Chondrocyte (in vitro differentiated cells): ENCODE measurements at places on chromosomes 3 and 15. TPM values are rescaled to one million over a fixed set of nuclear protein-coding genes. Genes with fewer than 3 reads are reported as not detected.

C3orf22 gene
- not detected in 3 replicates for total RNA-seq

IDH2 gene
- total RNA-seq: 115 to 126 TPM (median 125 TPM) in 3 replicates

PLD1 gene
- total RNA-seq: 14.7 to 17.0 TPM (median 16.4 TPM) in 3 replicates

SSUH2 gene
- total RNA-seq: 0.31 TPM in 1 of 3 replicates, not detected in the others

IL20RB gene
- 0.92 to 1.2 TPM (median 0.94 TPM) in 3 replicates for total RNA-seq

CCDC66 gene
- 12.4 to 19.8 TPM (median 12.6 TPM) in 3 replicates for total RNA-seq

DNA sequence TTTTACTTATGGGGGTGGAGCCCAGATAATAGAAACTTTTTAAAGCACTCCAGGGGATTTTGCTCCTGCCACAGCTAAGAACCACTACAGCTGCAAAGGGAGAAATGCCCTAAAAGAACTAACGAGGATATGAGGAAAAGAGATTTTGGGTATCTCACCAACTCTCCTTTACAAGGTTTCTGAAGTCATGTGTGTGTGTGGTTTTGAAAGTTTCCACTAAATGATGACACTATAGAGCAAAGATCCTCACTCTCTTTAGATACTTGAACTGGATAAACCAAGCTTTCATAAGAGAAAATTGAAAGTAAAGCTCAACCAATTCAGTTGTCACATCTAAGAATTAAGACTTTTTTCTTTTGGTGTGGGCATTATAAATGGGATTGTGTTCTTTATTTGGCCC, 455.3 kb upstream of the ALCAM start:
- H3K27ac ChIP-seq: no peak overlapping the region
- no peak overlapping the region for H3K4me3 ChIP-seq
- peaks cover 44% of the 10 kb centered on the region for H3K4me1 ChIP-seq
- no peaks in the 10 kb centered on the region for H3K36me3 ChIP-seq
- H3K27me3 ChIP-seq: no peaks in the 10 kb centered on the region

GRCh38 chr3:173096140-173096539, 44.9 kb downstream of the SPATA16 start:
- no peak for DNase-seq
- peaks cover 8% of the 10 kb centered on the region for H3K27me3 ChIP-seq
- H3K27ac ChIP-seq: no peak overlapping the region
- no peaks in the 10 kb centered on the region for H3K36me3 ChIP-seq

GRCh38 chr3:43185983-43186314, 80.1 kb upstream of the POMGNT2 start:
- H3K36me3 ChIP-seq: no peaks in the 10 kb centered on the region
- H3K27me3 ChIP-seq: no peaks in the 10 kb centered on the region
- no peak overlapping the region for H3K4me3 ChIP-seq
- H3K27ac ChIP-seq: peak overlapping the region; percentile 41
- peaks cover 17% of the 10 kb centered on the region for H3K4me1 ChIP-seq
- no peak for DNase-seq

- H3K27me3 ChIP-seq: no peaks in the 10 kb centered on the region
- H3K36me3 ChIP-seq: peaks cover 1% of the 10 kb centered on the region
- no peak for DNase-seq
- no peak overlapping the region for H3K4me3 ChIP-seq
- H3K4me1 ChIP-seq: no peaks in the 10 kb centered on the region
Measured at GRCh38 chr3:185397676-185398075, 34.7 kb downstream of the MAP3K13 start.

DNA sequence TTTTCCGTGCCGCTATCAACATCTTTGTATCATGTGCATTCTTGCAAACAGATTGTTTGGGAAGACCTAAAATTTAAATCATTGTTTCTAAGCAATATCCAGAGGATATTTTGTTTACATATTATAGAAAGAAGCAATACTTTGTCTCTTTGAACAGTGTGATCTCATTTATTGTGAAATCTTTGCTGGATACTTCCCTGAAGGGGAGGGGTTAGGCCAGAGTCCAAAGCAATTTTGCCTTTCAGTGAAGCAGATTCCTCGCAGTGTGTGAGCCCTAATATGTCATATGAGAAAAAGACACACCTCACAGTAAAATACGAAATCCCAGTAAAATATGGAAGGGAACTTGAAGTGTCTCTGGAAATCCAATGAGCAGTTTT, 158.7 kb upstream of the SLCO3A1 start:
- no peak for DNase-seq

DNA sequence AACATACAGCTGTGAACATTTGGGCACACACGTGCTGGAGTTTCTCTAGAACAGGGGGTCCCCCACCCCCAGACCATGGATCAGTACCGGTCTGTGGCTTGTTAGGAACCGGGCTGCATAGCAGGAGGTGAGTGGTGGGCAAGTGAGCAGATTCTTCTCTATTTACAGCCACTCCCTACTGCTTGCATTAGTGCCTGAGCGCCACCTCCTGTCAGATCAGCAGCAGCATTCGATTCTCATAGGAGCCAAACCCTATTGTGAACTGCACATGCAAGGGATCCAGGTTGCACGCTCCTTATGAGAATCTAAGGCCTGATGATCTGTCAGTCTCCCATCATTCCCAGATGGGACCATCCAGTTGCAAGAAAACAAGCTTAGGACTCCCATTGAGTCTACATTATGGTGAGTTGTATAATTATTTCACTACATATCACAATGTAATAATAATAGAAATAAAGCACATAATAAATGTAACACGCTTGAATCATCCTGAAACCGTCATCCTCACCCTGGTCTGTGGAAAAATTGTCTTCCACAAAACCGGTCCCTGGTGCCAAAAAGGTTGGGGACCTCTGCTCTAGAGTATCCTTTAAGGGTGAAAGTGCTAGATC, 25.8 kb downstream of the CHRM5 start:
- DNase-seq: no peak
- H3K27ac ChIP-seq: no peak overlapping the region
- no peaks in the 10 kb centered on the region for H3K36me3 ChIP-seq
- no peaks in the 10 kb centered on the region for H3K27me3 ChIP-seq

GRCh38 chr3:188041193-188041592, 112.8 kb upstream of the LPP start:
- DNase-seq: no peak
- no peak overlapping the region for H3K4me3 ChIP-seq
- H3K27me3 ChIP-seq: no peaks in the 10 kb centered on the region
- H3K36me3 ChIP-seq: no peaks in the 10 kb centered on the region
- H3K27ac ChIP-seq: no peak overlapping the region
- peaks cover 21% of the 10 kb centered on the region for H3K4me1 ChIP-seq

- peaks cover 24% of the 10 kb centered on the region for H3K4me1 ChIP-seq
- no peak for DNase-seq
Measured at GRCh38 chr15:52786436-52787122, 3.6 kb downstream of the ONECUT1 start.

DNA sequence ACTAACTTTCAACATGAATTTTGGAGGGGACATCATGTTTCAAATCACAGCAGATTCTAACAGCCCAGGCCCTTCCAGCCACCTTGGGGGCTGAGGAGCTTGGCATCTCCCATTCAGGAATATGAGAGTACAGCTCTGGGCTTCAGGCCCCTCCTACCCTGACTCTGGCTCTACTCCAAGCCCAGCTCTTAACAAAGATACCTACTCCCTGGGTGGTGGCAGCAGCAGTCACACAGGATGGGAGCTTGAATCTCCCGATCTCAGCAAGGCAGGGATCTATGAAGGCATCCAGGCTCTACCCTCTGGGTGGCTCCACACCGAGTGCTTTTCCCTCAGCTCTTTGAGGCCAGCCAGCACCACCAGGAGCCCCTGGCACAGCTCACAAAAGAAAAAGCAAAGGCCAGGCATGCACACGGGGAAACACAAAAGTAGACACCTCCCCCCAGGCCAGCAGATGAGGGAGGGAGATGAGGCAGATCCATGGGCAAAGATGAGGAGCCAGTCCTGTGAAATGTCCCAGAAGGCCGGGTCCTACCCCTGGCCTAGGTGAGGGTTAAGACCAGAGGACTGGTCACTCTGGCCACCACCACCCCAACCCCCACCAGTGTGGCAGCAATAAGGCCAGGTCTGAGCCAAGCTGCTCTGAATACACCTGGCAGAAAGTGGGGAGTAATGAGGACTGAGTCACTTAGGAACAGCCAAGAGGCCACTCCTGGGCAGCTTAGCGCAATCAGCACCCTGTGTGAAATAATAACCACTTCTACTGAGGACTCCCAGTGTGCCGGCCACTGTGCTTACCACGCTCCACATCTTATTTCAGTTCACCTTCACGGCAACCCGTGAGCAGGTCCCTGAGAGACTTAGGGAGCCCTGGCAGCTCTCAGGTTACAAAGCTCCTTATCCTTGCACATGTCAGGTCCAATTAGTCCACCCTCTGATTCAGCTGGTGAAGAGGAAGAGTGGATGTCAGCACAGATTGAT, 24.3 kb downstream of the PLA2G4F start:
- H3K4me3 ChIP-seq: no peak overlapping the region
- no peak for DNase-seq
- H3K27ac ChIP-seq: no peak overlapping the region
- no peaks in the 10 kb centered on the region for H3K4me1 ChIP-seq
- peaks cover 30% of the 10 kb centered on the region for H3K27me3 ChIP-seq

GRCh38 chr15:36589971-36590370, 10.5 kb downstream of the CDIN1 start:
- H3K4me3 ChIP-seq: no peak overlapping the region
- no peaks in the 10 kb centered on the region for H3K36me3 ChIP-seq
- H3K4me1 ChIP-seq: peaks cover 21% of the 10 kb centered on the region
- no peaks in the 10 kb centered on the region for H3K27me3 ChIP-seq

- peaks cover 9% of the 10 kb centered on the region for H3K4me1 ChIP-seq
- no peak for DNase-seq
- H3K27me3 ChIP-seq: no peaks in the 10 kb centered on the region
- H3K27ac ChIP-seq: no peak overlapping the region
- no peaks in the 10 kb centered on the region for H3K36me3 ChIP-seq
- H3K4me3 ChIP-seq: no peak overlapping the region
Measured at GRCh38 chr15:91553196-91553854, 300.2 kb upstream of the SLCO3A1 start.

DNA sequence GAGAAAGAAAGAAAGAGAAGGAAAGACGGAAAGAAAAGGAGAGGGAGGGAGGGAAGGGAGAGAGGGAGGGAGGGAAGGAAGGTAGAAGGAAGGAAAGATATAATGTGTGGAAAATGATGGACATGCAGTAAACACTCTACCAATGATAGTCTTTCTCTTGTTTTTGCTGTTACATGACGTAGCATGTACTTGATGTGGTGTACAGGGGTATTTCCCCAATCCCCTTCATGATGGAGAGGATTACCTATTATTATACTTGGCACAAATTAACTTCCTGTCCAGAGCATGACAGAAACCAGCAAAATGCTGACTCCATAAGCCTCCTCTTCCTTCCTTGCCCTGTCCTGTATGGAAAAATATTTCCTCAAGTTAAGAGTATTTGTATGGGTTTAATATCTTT, 124.4 kb downstream of the B3GALNT1 start:
- no peak overlapping the region for H3K4me3 ChIP-seq
- peaks cover 2% of the 10 kb centered on the region for H3K36me3 ChIP-seq
- no peak overlapping the region for H3K27ac ChIP-seq
- no peaks in the 10 kb centered on the region for H3K27me3 ChIP-seq

DNA sequence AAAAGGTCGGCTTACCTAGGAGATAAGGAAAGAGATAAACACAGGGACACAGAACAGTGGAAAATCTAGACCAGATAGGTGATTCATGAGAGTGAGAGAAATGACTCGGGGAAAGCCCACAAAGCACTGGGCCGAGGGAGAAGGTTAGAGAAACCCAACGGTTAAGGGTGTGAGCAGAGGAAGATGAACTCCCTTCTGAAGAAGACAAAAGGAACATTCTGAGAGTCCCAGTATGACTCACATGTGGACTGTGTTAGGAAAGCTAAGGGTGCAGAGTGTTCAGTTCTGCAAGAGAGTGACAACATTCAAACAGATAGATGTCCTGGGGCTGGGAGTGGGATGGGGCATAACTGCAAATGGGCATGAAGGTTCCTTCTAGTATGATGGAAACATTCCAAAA, 83.0 kb downstream of the CNTN3 start:
- DNase-seq: no peak
- peaks cover 37% of the 10 kb centered on the region for H3K4me1 ChIP-seq
- H3K36me3 ChIP-seq: no peaks in the 10 kb centered on the region
- H3K27me3 ChIP-seq: no peaks in the 10 kb centered on the region
- H3K4me3 ChIP-seq: no peak overlapping the region

DNA sequence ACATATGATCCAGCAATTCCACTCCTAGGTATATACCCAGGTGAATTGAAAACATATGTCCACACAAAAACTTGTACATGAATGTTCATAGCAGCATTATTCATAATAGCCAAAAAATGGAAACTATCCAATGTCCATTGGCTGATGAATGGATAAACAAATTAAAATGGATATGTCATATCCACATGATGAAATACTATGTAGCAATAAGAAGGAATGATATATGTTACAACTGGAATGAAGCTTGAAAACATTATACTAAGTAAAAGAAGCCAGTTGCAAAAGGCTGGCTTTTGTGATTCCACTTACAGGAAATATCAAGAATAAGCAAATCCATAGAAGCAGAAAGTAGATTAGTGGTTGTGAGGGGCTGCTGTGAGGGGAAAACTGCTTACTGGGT, 33.7 kb downstream of the BNC1 start:
- no peak overlapping the region for H3K4me3 ChIP-seq
- H3K27me3 ChIP-seq: peaks cover 30% of the 10 kb centered on the region
- H3K36me3 ChIP-seq: no peaks in the 10 kb centered on the region
- H3K27ac ChIP-seq: no peak overlapping the region
- DNase-seq: no peak
- H3K4me1 ChIP-seq: no peaks in the 10 kb centered on the region

DNA sequence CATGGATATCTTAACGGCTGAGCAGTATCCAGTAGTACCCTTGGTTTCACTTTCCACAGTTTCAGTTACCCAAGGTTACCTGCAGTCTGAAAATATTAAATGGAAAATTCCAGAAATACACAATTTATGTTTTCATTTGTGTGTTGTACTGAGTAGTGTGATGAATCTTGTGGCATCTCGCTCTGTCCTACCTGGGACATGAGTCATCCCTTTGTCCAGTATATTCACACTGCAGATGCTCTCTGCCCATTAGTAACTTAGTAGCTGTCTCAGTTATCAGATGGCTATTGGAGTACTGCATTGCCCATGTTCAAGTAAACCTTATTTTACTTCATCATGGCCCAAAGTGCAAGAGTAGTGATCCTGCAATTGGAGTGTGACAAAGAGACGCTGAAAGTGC, 26.1 kb downstream of the GASK1A start:
- no peak for DNase-seq
- no peaks in the 10 kb centered on the region for H3K36me3 ChIP-seq
- no peak overlapping the region for H3K4me3 ChIP-seq
- peaks cover 17% of the 10 kb centered on the region for H3K4me1 ChIP-seq

GRCh38 chr3:36147934-36148558, 232.3 kb upstream of the STAC start:
- H3K27me3 ChIP-seq: peaks cover 11% of the 10 kb centered on the region
- DNase-seq: no peak
- no peak overlapping the region for H3K4me3 ChIP-seq
- no peak overlapping the region for H3K27ac ChIP-seq

DNA sequence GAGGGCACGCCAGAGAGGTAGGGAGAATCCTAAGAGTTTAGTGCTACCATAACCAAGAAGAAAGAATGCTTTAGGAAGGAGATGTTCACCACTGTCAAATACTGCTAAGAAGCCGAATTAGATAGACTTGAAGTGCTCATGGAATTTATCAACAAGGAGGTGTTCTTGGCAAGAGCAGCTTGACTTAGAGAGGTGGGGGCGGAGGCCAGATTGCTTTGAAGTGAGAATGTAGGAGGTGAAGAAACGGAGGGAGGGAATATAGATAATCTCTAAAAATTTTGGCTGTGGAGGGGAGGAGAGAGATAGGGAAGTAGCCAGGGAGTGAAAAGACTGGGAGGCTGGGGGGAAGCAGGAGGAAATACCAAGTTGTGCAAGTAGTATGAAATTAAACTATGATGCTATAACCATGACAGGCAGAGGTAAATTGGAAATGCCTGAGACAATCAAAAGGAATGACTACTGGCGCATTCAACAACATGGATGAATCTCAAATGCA, 35.5 kb downstream of the GADL1 start:
- H3K36me3 ChIP-seq: no peaks in the 10 kb centered on the region
- H3K4me1 ChIP-seq: no peaks in the 10 kb centered on the region
- H3K4me3 ChIP-seq: no peak overlapping the region
- peaks cover 10% of the 10 kb centered on the region for H3K27me3 ChIP-seq
- no peak for DNase-seq
